CD4-positive, alpha-beta T cell treated with Interleukin-21 for 1 hour (primary cell): ENCODE measurements at places on chromosomes 3 and 15.
A peak's percentile ranks its signal among the peaks of the same experiment; 100 is the strongest.

- no peak for DNase-seq
Measured at GRCh38 chr15:91488452-91488851, 365.1 kb upstream of the SLCO3A1 start.

DNA sequence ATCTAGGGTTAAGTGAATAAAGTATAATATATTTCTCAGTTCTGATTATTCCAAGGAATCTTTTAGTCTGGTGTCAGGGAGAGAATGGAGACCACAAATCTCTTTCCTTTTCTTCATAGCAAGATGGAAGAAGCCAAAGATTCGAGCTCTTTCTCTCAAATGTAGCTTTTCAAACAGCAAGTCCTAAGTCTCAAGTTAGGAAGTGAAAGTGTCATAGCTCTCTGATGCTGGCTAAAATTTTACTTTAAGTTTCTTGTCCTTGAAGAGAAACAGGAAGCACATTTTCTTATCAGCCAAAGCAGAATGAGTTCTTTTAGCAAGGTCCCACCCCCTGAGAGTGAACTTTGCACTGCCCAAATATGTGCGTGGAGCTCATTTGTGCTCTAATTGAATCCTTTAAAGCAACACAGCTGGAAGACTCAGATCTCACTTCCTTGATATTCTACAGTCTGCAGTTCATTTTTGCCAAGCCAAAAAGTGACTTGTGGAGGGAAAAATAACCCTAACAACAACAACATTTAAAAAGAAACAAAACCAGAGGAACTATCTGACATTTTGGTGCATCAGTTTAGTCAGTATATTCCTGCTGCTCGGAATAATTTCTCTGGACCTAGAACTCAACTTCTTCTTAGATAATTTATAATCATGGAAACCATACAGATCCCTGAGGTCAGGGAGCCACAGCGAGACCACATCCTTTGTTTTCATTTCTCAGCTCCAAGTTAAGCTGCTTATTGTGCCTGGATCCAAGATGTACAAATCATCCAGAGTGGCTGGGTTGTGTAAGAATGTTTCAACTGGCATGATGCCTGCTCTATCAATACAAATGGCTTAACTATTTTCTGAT is 238.7 kb upstream of the P2RY1 start:
- peak; percentile 4 for DNase-seq

GRCh38 chr3:133831966-133832801 is 26.6 kb downstream of the SRPRB start:
- DNase-seq: no peak

GRCh38 chr3:86967062-86967461 is 23.9 kb downstream of the VGLL3 start:
- DNase-seq: no peak

- DNase-seq: no peak
Measured at GRCh38 chr3:174767853-174768382, 91.2 kb upstream of the NAALADL2 start.

- DNase-seq: no peak
Measured at GRCh38 chr15:64344651-64345294, 11.2 kb downstream of the CSNK1G1 start.

DNA sequence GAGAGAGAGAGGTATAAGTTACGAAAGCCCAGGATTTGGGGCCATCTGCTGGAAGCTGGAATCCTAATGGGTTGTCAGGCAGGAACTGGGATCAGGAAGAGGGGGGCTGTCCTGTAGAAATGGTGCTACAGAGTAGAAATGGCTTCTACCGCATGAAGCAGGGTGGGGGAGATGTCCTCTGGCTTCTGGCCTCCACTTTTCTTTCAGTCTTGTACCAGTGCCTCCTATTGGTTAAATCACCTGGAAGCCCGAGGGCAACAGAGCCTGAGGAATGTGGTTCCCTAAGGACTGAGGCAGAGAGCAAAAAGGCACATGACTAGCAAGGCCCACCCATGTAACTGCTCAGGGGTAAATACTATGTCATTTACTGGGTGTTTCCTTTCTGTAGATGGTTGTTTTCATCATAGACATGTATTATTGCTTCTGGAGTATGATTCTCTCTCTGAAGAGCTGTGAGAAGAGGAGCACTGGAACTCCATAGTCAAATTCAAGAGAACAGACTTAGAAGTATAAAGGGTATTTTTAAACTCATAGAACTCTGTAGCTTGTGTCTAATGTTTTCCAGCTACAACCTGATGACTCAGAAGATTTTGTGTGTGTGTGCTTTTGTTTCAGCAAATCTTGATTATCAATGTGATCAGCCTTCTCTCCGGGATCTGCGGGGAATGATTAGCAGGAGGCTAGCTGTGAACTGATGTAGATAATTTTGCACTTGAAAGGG is 20.2 kb upstream of the MITF start:
- no peak for DNase-seq

- DNase-seq: peak; percentile 53
Measured at GRCh38 chr15:100918034-100918689, 995 bp upstream of the LRRK1 start.

DNA sequence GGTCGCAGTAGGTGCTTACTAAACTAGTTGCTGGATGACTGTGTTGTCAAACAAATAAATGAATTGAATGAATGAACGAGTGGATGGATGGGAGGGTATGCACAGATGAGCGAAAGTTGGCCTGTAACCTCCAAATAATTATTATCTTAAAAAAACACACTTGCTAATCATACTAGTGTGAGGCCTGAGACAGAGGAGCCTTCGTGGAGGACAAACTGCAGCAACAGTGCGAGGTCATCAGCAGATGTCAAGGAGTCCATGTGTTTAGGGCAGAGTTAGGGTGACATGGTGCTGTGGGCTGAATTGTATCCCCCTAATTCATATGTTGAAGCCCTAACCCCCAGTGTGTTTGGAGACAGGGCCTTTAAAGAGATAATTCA is 24.4 kb downstream of the CORO2B start:
- DNase-seq: no peak

- no peak for DNase-seq
Measured at GRCh38 chr3:177589911-177590381, 392.7 kb upstream of the TBL1XR1 start.

DNA sequence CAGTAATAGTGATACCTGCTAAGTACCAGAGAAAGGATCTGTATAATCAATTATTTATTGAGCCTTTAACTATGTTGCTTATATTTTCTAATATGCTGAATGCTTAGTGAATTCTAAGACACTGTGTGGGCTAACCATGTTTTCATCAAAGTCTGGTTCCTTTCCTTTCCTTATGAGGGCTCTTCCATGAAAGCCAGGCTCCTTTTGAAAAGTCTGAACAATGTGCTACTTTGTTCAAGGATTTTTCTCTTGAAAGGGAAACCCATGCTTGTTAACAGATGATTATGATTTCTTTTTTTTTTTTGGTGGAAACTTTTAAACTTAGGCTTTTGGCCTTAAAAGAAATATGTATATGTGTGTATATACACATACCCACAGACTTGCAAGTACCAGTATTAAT is 17.0 kb downstream of the YEATS2 start:
- no peak for DNase-seq

DNA sequence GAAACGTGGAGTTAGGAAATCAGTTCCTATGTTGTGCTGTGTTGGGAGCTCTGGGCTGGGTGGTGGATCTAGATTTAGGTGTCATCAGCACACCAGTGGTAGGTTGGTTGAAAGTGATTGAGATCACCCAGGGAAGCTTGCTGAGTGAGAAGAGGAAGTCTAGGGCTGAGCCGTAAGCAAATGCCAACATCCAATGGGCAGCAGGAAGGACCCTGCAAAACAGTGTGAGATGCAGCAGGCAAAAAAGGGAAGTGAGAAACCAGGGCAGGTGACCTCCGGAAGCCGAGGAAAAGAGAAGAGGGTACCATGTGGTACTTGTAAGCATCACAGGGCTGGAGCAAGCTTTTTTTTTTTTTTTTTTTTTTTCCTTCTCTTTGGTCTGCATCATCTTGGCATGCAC is 15.9 kb upstream of the COPG1 start:
- DNase-seq: peak; percentile 43

- DNase-seq: no peak
Measured at GRCh38 chr3:128415200-128415772, 51.4 kb downstream of the DNAJB8 start.

DNA sequence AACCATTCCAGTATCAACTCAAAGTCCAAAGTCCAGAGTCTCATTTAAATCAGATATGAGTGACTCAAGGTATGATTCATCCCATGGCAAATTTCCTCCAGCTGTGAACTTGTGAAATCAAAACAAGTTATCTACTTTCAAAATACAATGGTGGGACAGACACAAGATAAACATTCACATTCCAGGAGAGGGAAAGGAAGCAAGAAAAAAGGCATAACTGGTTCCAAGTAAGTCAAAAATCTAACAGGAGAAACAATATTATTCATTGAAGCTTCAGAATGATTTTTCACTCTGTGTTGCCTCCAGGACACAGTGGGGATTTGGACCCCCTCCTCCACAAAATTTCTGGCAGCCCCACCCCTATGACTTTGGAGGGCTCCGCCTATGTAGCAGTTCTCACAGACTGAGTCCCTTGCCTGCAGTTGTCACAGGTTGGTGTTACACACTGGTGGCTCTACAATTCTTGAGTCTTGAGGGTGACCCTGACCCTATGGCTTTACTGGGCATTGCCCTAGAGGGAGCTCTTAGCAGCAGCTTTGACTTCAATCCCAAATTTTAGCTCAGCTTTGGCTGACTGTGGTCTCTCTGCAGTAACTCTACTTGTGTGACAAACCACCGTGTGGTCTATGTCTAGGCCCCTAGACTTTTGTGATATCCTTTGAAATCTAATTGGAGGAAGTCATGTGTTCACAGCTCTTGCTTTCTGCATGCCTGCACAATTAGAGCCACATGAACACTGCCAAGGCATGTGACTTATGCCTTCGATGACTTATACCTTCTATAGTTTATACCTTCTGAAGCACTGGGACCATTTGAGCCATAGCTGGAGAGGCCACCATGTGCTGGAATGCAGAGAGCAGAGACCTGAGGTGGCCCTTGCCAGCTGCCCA is 644.2 kb downstream of the GRM7 start:
- DNase-seq: no peak

GRCh38 chr3:181880331-181880730 is 168.6 kb downstream of the SOX2 start:
- DNase-seq: no peak

GRCh38 chr3:124372775-124373174 is 357.5 kb upstream of the UMPS start:
- DNase-seq: no peak

DNA sequence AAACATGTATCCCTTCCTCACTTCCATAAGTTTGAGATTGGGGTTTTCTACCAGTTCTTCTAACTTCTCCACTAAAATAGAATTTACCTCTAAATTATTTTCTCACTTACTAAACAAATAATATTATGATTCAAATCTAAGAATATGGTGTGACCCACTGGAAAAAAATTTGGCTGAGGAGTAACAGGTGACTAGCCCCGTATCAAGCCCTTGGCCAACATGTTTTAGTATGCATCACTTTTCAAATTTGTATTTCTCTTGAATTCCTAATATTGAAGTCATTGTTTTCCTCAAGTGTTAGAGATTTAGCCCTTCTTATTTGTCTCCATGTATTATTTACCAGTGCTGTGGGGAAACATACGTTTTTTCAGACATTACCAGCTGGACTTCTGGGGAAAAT is 759.4 kb downstream of the NSUN3 start:
- no peak for DNase-seq
